CD4-positive, alpha-beta T cell treated with Interferon gamma for 1 hour (primary cell): ENCODE measurements at places on chromosomes 7 and 10.

- DNase-seq, result no peak
Observed at GRCh38 chr10:30116041-30116491, 56.7 kb upstream of the JCAD start.

DNA sequence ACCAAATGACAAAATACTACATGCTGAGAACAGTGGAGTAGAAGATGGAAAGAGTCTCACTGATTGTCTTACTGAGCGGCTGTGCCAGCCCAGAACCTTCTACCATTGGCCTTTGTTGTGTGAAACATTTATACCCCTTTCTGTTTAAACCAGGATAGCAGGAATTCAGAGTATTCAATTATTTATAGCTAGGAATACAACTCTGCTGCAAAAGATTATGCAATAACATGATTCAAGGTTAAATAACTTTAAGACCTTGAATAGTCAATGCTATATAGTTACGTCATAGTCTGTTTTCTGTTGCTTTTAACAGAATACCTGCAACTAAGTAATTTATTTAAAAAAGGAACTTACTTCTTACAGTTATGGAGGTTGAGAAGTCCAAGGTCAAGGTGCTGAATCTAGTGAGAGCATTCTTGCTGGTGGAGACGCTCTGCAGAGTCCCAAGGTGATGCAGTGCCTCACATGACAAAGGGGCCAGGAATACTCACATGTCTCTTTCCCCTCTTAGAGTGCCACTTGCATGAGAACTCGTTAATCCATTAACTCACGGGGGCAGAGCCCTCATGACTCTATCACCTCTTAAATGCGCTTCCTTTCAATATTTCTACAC is 371.8 kb downstream of the MDFIC start:
- no peak for DNase-seq

DNA sequence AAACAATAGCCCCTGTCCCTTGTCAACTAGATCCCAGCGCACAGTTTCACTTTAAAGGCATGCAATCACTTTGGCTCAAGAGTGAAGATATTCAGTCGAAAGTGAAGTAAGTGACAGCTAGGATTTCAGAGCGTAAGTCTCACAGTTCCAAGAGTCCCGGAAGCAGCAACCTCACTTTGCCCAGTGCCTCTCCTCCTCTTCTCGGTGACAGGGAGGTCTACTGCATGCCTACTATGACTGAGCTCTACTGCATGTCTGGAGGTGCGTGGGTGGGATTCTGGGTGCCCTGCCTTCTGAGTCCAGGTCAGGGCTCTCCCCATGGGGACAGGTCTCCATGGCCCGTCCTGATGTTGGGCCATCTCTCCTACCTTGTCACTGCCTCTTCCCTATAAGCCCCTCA is 17.0 kb downstream of the PRKCQ start:
- DNase-seq, result no peak

- no peak for DNase-seq
Observed at GRCh38 chr10:97531401-97531986, 32.8 kb downstream of the UBTD1 start.

DNA sequence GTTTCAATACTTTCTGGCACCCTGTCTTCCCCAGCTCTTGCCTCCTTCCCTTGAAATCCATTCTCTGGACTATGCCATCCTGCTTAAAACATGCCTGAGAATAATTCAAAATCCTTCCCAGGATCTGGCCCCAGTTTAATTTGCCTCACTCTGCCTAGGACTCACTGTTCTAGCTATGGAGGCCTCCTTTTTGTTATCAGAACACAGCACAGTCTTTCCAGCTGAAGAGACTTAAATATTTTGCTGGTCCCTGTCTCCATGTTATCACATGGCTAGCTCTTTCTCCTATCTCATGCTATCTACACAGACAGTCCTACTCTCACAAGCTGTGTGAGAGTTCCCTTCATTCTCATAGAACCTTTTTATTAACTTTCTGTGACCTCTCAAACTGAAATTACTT is 194.8 kb downstream of the RNLS start:
- no peak for DNase-seq

GRCh38 chr7:42765931-42766330 is 145.9 kb downstream of the C7orf25 start:
- DNase-seq, result no peak

DNA sequence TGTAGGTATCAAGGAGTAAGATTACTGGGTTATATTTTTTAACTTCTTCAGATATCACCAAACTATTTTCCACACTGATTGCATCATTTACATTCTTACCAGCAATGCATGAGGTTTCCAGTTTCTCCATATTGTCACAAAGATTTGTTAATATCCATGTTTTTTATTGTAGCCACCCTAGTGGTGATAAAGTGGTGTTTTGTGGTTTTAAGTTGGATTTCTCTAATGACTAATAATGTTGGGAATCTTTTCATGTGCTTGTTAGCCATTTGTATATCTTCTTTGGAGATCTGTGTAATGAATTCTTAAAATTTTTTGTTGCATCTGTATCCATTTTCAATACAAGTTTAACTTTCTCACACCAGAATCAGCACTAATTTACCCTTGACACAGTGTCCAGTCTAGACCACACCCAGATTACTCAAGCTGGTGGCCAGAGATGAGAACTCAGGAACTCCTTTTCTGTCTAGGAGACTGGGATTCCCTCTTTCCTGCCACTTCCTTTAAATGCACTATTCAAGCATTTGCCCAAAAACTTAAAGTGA is 67.0 kb upstream of the PLXDC2 start:
- no peak for DNase-seq

DNA sequence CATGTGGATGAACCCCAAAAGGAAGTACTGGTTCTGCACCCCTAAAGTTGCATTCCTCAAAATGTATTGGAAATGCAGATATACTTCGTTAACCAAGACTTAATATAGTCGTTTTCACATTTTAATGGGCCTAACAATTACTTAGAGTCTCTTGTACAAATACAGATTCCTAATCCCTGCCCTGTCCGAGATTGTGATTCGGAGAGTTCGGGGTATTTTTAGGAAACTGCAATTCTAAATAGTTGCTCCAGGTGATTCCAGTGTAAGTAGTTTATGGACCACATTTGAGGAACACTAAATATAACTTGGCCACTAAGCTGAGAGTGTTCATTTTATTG is 830 bp downstream of the TRUB1 start:
- no peak for DNase-seq

- no peak for DNase-seq
Observed at GRCh38 chr10:3691482-3691881, 93.5 kb downstream of the KLF6 start.

DNA sequence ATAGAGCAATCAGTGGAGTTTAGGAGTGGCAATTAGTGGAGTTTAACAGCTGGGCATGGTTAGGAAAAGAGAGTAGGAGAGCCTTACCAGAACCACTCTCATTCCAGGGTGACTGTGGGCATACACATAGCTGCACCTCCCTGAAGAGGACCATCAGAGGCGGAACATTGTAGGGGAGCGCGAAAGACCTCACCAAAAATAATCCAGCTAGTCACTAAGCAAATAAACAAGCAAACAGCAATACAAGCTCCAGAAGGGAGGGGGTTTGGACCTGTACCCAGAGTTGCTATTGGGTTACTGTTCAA is 4.1 kb upstream of the NACAD start:
- DNase-seq, result no peak

GRCh38 chr7:17661982-17662585 is 278.2 kb downstream of the SNX13 start:
- no peak for DNase-seq

GRCh38 chr7:150965273-150965830 is 12.8 kb downstream of the KCNH2 start:
- no peak for DNase-seq

DNA sequence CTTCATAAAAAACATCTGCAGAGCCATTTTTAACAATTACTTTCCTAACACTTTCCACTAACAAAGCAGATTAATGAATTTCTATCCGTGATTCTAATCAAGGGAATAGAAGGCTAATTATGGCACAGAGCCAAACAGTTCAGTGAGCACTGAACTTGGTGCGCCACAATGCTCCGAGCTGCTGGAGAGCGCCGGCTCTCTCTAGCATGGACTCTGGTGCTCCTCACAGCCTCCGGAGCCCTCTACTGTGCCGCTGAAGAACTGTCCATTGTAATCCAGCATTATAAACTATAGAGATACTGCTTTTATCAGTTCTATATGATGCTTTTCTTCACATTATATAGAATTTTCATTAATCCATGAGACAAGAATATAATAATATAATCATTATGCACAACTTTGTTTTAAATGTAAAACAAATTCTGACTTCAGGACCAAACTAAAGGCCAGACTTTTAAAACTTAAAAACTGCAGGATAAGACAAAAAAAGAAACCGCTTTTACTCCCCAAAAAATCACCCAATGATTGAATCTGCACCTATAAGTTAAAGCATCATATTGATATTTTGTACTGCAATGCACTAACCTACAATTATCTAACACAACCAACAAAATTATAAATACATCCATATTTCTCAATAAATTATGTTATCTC is 123.6 kb downstream of the RNF32 start:
- DNase-seq, result no peak

- no peak for DNase-seq
Observed at GRCh38 chr10:119659951-119660350, 8.8 kb downstream of the BAG3 start.

- DNase-seq, result peak; percentile 9
Observed at GRCh38 chr7:132882714-132883428, 199.0 kb downstream of the CHCHD3 start.

DNA sequence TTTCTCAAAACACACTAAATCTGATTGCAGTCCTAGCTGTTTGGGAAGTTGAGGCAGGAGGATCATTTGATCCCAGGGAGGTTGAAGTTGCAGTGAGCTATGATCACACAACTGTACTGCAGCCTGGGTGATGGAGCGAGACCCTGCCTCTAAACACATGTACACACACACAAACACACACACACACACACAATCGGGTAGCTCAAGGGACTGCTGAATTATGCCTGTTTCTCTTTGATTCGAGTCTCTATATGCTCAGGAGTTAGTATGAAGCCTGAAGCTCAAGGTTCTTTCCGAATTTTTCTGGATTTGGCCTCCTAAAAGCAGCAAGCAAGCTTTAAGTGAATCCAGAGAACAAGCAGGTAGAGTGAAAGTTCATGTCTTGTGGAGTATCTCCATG is 22.5 kb downstream of the PRTFDC1 start:
- DNase-seq, result no peak
